A549 treated with DMSO at 1 μM for 4 hours (cell line): ENCODE measurements at places on chromosomes 1 and 21. TPM values are rescaled to one million over a fixed set of nuclear protein-coding genes. Genes with fewer than 3 reads are reported as not detected.

ARTN gene
- 0.23 to 0.42 TPM (median 0.30 TPM) in 4 of 5 replicates, not detected in the other for total RNA-seq

ZNF697 gene
- 1.8 to 2.2 TPM (median 1.9 TPM) in 5 replicates for total RNA-seq

TINAGL1 gene
- total RNA-seq: 0.53 to 1.0 TPM (median 0.95 TPM) in 5 replicates

FAM3B gene
- not detected in 5 replicates for total RNA-seq

TNFRSF14 gene
- 0.07 to 0.21 TPM (median 0.21 TPM) in 5 replicates for total RNA-seq

TFAP2E gene
- 0.35 to 0.77 TPM (median 0.47 TPM) in 5 replicates for total RNA-seq

SELP gene
- not detected in 5 replicates for total RNA-seq

CEP104 gene
- 11.8 to 21.4 TPM (median 18.3 TPM) in 5 replicates for total RNA-seq

RCAN3 gene
- 9.8 to 13.6 TPM (median 12.5 TPM) in 5 replicates for total RNA-seq

SETDB1 gene
- total RNA-seq: 21.0 to 27.0 TPM (median 24.8 TPM) in 5 replicates

CD84 gene
- total RNA-seq: not detected in 5 replicates

ITLN2 gene
- total RNA-seq: 0.14 to 0.30 TPM (median 0.14 TPM) in 3 of 5 replicates, not detected in the others

INKA2 gene
- 1.5 to 3.1 TPM (median 1.9 TPM) in 5 replicates for total RNA-seq
